Activated CD8-positive, alpha-beta T cell treated with anti-CD3 and anti-CD28 coated beads for 36 hours (primary cell): ENCODE measurements at places on chromosomes 11 and 22.
A peak's percentile ranks its signal among the peaks of the same experiment; 100 is the strongest.

GRCh38 chr22:22752556-22753477, 108.4 kb downstream of the GGTLC2 start:
- no peak for DNase-seq

DNA sequence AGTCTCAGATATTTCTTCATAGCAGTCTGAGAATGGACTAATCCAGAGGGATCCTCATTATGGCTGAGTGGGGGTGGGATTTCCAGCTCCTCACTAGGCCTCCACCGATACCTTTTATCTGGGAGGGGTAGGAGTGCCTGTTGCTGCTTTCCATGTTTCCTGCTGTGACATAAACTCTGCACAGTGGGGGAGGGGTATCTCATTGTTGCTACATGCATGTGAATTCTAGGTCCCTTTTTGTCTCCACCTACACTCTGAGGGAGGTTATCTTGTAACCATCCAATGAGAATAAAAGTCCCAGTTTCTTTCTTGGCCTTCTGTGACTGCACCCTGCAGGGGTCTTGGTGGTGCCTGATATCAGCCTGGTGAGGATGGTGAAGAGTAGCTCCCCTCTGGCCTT, 60.5 kb downstream of the ADAMTS15 start:
- no peak for DNase-seq

DNA sequence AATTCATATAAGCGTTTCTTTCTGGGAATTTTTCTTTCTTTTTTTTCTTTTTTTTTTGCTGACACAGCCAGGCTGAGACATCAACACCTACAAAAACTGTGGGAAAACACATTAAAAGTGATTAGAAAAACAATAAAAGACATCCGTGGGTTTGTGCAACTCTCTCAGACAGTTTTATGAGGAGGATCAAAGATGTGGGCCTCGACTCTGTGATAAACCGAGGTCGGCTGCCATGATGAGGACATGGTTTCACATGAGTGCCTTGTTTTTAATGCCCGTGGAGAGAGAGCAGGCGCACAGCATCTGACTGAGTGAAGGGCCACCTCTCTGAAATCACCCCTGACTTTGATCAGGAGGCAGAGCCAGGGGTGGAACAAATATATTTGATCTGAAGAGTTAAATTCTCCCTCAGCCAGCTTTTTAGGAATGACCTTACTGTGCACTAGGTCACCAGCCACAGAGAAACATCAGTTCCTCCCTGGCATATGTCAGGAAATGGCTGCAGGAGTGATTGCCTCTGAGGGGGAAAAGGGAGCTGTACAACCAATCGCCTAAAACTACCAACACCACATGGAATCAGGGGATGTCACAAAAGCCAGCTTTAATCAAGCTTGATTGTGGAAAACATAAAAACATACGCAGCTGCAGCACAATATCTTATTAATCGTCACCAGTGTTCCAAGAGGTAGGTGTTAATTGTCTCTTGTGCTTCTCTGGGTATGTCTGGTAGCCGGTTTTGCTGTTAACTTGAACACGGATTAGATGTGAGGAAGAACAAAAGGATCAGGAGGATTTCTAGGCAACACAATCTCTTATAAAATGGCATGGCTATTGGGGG, 164.7 kb downstream of the MAML2 start:
- peak; percentile 39 for DNase-seq

GRCh38 chr11:75431533-75432525, 1.2 kb downstream of the KLHL35 start:
- DNase-seq: no peak

- DNase-seq: no peak
Observed at GRCh38 chr11:116207421-116208141, 565.2 kb downstream of the BUD13 start.

- no peak for DNase-seq
Observed at GRCh38 chr11:33608386-33608785, 92.2 kb downstream of the C11orf91 start.

GRCh38 chr11:3927129-3927796, 71.8 kb downstream of the STIM1 start:
- DNase-seq: no peak

DNA sequence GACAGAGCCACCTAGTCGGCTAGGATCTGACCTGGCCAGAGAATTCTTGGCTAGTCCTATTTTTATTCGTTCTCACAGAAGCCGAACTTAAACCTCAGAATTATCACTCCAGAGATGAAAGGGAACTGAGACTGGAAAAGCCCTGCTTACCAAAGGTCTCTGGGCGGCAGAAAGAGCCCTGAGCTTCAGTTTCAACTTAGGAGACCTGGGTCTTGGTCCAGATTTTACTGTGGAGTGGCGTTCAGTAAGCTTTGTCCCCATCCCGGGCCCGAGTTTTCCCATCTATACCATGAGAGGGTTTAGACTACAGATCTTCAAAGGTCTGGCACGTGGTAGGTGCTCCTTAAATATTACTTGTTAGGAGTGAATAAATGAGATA, 516 bp downstream of the NEU3 start:
- DNase-seq: peak; percentile 8

DNA sequence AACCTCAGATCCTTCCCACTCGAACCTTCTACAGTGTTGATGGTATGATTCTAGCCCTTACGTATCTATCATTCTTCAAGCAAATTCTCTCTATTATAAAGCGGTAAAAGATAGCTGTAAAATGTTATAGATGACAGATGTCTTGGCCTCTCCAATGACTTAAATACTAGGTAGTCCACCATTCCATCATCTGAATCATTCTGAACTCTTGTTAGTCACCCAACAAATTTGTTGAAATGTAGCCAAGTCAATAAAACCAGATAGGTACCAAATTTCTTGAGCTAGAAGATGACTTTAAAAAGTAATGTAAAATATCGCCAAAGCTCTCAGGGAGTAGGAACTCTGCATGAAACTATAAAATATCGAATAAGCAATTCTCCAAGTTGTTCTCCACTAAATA, 32.6 kb upstream of the PICALM start:
- no peak for DNase-seq

DNA sequence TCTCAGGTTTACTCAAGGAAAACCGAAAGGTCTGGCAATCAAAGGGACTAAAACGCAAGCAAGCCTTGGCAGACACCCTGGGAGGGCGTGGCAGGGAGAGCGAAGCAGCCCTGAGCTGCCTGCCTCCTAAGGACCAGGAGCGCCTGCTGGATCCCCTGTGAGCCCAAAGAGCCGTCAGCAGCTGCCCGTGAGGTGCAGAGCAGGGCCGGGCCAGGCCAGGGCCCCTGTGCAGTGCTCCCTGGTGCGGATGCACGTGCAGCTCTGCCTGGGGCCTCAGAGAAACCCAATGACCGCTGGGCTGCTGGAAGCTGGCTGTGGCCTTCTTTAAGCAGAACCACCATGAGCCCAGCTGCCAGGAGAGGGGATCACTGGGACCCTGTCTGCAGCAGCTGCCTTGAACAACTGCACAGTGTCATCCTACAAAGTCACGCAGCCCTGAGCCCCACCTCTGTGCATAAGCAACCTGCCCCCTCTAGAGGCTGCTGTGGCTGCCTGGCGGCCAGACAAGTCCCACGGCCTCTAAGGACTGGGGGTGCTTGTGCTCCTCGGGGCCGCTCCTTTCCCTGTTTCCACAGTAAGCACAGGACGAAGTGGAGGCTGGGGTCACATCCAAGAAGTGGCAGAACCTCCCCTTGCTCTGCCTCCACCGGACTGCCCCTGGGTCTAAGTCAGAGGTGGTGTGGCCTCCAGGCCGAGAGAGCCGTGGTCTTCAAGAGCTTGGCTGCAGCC, 29.1 kb upstream of the COMT start:
- DNase-seq: no peak

DNA sequence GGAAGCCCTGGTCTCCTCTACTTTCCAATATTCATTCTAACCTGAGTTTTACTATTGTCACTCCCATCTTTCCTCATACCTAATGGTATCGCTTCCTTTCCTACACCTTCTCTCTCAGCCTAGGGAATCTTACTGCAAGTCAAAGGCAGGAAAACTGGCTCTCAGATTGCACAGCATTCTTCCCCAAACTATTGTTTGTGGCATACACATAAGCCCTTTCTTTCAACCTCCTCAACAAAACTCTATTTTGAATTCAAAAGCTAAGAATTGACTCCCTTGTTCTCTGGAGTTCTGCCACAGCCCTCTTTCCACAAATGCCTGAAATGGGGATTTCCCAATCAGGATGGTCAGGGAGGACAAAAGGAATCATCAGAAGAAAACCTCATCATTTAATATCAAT, 181.5 kb downstream of the FAM76B start:
- DNase-seq: no peak
